Pancreas (tissue), 10 donors: ENCODE measurements at places on chromosomes 6 and 20. TPM values are rescaled to one million over a fixed set of nuclear protein-coding genes. Genes with fewer than 3 reads are reported as not detected.

- DNase-seq = peak; percentile 95
- H3K4me3 ChIP-seq = peak overlapping the region; percentile 10
- no peaks in the 10 kb centered on the region for H3K4me1 ChIP-seq
- peak overlapping the region; percentile 62 for H3K27ac ChIP-seq
- no peaks in the 10 kb centered on the region for H3K27me3 ChIP-seq
Measured at GRCh38 chr6:52503851-52504781, 72.7 kb downstream of the TRAM2 start.

DNA sequence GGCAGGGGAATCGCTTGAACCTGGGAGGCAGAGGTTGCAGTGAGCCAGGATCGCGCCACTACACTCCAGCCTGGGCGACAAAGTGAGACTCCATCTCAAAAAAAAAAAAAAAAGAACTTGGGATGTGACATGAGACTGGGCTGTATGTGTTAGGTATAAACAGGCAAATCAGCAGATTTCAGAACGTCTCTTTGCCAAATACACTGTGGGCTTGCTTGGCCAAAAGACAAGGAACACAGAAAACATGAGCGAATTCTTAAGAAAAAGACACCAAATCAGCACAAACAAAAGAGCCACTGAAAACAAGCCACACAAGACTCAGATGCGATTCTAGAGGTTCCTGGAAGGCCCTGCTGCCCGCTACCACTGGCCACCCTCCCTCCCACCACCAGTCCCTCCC is 12.5 kb downstream of the ETV7 start:
- H3K4me1 ChIP-seq = no peaks in the 10 kb centered on the region
- DNase-seq = no peak
- no peak overlapping the region for H3K27ac ChIP-seq
- H3K4me3 ChIP-seq = no peak overlapping the region
- H3K36me3 ChIP-seq = no peaks in the 10 kb centered on the region

- DNase-seq = no peak
- no peaks in the 10 kb centered on the region for H3K27me3 ChIP-seq
- no peak overlapping the region for H3K27ac ChIP-seq
- H3K36me3 ChIP-seq = no peaks in the 10 kb centered on the region
- peaks cover 21% of the 10 kb centered on the region for H3K4me1 ChIP-seq
Measured at GRCh38 chr20:41577129-41578009, 40.8 kb downstream of the CHD6 start.

DNA sequence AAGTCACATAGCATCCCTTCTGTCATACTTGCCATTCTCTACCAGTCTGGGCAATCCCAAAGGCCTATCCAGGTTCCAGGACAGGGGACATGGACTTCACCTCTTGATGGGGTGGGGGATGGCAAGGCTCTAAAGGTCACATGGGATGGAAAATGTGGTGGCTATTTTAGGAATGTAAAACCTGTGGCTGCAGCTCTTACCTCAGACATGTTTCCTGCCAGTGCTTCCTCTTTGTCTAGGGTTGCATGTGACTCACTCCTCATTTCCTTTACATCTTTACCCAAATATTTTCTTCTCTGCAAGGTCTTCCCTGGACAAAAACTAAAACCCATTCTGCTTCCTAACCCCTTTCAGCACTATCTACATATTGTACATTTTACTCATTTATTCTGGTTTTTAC is 135.7 kb downstream of the BTBD3 start:
- H3K36me3 ChIP-seq = no peaks in the 10 kb centered on the region
- H3K4me3 ChIP-seq = no peak overlapping the region
- H3K4me1 ChIP-seq = no peaks in the 10 kb centered on the region
- no peak for DNase-seq

- no peaks in the 10 kb centered on the region for H3K27me3 ChIP-seq
- DNase-seq = no peak
- H3K4me1 ChIP-seq = no peaks in the 10 kb centered on the region
- H3K36me3 ChIP-seq = no peaks in the 10 kb centered on the region
- no peak overlapping the region for H3K4me3 ChIP-seq
Measured at GRCh38 chr20:53210931-53211330, 238.8 kb downstream of the TSHZ2 start.

DNA sequence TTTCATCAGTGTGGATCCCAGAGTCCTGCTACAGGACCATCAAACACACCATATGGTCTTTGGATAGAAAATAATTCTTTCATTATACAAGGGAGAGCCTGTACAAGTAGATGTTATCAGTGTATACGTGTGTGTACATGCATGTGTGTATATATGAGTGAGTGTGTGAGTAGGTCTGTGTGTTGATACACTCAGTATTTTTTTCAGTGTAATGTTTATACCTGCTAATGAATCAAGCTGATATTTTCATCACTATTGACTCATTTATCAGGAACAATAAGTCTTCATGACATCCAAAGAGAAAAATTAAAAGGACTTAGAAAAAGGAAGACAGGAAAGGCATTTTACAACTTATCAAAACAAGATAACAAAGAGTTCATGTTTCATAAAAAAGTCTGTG is 66.5 kb downstream of the EPM2A start:
- no peak overlapping the region for H3K27ac ChIP-seq
- H3K4me1 ChIP-seq = no peaks in the 10 kb centered on the region
- DNase-seq = no peak
- H3K27me3 ChIP-seq = no peaks in the 10 kb centered on the region

- H3K27ac ChIP-seq = no peak overlapping the region
- no peak for DNase-seq
- no peak overlapping the region for H3K4me3 ChIP-seq
- H3K36me3 ChIP-seq = no peaks in the 10 kb centered on the region
Measured at GRCh38 chr6:3804964-3805363, 44.2 kb upstream of the FAM50B start.

GRCh38 chr6:11682561-11682975 is 96.0 kb downstream of the ADTRP start:
- H3K4me1 ChIP-seq = no peaks in the 10 kb centered on the region
- H3K27ac ChIP-seq = no peak overlapping the region
- no peaks in the 10 kb centered on the region for H3K36me3 ChIP-seq
- DNase-seq = no peak

CD93 gene
- 4.5 TPM for total RNA-seq

HEBP2 gene
- 27.4 TPM for total RNA-seq
